CD4-positive, alpha-beta T cell treated with Interleukin-2 at 100 ng/mL for 4 hours (primary cell): ENCODE measurements at places on chromosomes 5 and 9.
A peak's percentile ranks its signal among the peaks of the same experiment; 100 is the strongest.

DNA sequence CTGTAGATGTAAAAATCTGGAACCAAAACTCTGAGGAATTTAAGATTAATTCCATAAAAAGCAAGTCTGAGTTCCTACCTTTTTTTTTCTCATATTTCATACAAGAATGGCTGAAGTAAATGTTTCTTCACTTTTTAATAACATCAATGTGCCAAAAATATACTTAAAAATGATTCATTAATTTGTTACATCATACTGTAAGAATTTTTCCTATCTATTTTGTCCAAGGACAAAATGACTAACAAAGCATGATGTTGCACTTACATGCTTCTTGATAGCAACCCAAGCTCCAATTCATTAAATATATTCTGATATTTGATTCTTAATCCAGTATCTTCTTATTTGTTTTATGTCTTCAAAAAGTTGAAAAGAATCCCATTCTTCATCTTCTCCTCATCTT lies 988.3 kb downstream of the TLE1 start:
- DNase-seq, result no peak

DNA sequence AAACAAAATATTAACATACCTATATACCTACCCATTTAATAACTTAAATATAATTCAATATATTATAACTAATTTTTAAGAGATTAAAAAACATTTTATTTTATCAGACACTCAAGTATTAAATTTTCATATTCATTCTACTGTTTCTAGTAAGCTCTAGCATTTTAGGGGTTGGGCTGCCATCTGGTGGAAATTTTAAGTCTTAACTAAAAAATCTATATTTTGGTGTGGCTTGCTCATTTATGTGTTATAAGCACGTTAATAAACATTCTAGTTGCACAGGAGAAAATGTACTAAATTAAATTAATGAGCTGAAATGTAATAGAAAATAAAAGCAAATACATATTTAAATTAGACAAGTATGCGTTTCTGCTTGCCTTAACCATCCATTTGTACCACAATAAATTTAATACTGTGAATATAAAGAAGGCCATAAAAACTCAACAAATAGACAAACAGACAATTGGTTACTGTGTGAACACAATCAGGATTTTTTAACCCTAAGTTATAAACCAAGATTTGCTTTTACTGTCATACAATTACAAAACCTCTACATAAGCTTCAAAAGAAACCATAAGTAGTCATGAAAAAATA lies 1728.3 kb upstream of the CDH9 start:
- DNase-seq, result no peak

- no peak for DNase-seq
Observed at GRCh38 chr5:101626572-101626971, 669.5 kb downstream of the SLCO4C1 start.

DNA sequence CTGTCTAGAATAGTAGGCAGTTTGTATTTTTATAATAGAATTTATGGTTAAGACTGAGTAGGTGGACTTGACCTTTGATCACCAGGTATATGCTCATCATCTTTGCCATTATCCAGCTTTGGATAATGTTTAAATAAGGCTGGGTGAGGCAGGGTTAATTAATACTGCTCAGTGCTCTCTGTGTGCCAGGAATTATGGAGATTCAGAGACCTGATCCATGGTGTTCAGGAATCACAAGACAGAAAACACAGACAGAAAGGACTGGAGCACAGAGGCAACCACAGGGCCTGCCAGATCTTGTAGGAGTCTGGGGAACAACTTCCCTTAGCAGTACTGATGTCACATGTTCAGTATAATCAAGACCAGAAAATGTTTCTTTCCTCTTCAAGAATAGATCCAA lies 186.3 kb upstream of the ADCY2 start:
- no peak for DNase-seq

- DNase-seq, result no peak
Observed at GRCh38 chr5:10684303-10685086, 76.5 kb downstream of the DAP start.

DNA sequence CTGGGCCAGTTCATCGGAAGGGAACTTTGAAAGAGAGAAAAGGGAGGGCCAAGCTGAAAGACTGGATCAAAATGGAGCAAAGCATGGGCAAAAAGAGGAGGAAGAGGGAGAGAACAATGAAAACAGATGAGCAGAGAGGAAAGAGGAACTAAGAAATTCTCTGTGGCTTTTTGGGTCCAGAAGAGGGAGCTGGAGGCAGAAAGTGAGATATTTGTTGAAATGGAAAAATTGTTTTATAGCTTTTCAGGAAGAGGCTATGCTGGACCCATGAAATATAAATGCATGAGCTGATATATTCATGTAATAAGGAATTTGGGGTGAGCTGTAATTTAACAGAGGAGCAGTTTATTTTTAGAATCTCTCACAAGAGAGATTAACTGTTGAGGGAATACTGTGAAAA lies 457.3 kb downstream of the DMAC1 start:
- DNase-seq, result no peak

DNA sequence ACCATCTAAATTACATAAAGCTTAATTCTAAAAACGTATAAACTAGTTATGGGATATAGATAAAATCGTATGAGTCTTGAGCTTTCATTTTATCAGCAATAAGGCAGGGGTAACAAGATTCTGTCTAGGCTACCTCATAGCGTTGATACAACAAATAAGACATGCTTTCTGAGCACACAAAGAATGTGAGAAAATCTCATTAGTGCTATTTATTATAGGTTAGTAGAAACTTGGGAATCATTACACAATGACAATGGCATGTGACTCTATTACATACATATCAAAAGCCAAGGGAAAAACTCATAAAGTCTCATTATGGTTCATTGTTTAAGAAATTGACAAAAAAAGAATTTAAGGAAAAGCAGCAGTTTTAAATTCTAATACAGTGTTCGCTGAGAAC lies 448.6 kb downstream of the PLK2 start:
- no peak for DNase-seq

- no peak for DNase-seq
Observed at GRCh38 chr5:93294199-93294598, 286.8 kb downstream of the NR2F1-AS1 start.

- no peak for DNase-seq
Observed at GRCh38 chr9:97994703-97995102, 11.6 kb downstream of the ANP32B start.

DNA sequence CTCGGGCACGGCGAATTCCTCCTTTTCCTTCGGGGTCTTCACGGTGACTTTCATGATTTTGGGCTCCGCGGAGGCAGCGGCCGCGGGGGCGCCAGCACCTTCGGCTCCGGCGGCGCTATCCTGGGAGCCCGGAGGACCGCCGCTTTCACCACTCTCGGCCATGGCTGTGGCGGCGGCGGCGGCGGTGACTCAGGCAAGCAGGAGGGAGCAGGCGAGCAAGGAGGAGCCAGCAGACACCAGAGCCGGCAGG lies 315 bp downstream of the UBQLN1 start:
- no peak for DNase-seq

DNA sequence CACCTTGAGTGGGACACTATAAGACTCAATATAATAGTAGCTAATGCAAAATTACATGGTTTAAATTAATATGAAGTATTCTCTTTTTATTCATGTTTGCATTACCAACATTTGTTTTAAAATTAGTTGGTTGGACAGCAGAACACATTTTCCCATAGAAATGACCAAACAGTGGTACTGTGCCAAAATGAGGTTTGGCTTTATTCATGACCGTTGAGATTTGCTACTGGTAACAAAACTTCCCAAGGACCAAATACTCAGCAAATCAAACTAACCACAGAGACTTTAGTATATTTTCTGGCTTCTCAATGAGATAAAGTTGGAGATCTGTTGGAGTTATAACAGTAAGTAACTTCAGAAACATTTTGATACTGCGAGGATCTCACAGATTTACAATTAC lies 637.8 kb upstream of the MEF2C start:
- DNase-seq, result no peak

- DNase-seq, result peak; percentile 38
Observed at GRCh38 chr5:40653221-40654022, 26.3 kb upstream of the PTGER4 start.

- DNase-seq, result no peak
Observed at GRCh38 chr5:5795074-5795771, 372.7 kb downstream of the ICE1 start.

GRCh38 chr5:1103093-1103492 lies 8.8 kb downstream of the SLC12A7 start:
- DNase-seq, result no peak

- DNase-seq, result no peak
Observed at GRCh38 chr9:75229605-75230332, 141.5 kb downstream of the OSTF1 start.

- no peak for DNase-seq
Observed at GRCh38 chr9:133355881-133356357, 368 bp downstream of the SURF1 start.

GRCh38 chr5:115785381-115786065 lies 30.9 kb downstream of the CDO1 start:
- no peak for DNase-seq

GRCh38 chr9:71680189-71680980 lies 87.9 kb downstream of the CEMIP2 start:
- DNase-seq, result no peak

DNA sequence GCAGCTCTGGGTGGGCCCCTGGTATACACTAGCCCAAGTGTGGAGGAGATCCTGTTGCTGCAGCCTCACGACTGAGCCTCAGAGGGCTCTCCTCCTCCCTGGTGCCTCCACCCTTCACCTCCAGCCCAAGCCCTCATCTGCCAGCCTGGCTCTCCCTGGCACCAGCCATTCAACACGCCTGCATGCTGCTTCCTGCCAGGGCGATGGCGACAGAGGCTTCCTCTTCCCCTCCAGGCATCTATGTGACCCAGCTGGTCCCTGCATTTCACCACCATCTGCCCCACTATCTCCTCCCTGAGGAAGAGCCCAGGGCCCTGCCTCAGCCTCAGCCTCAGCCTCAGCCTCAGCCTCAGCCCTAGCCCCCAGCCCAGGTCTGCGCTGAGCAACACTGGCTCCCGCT lies 54.8 kb upstream of the ANGPTL2 start:
- DNase-seq, result no peak

DNA sequence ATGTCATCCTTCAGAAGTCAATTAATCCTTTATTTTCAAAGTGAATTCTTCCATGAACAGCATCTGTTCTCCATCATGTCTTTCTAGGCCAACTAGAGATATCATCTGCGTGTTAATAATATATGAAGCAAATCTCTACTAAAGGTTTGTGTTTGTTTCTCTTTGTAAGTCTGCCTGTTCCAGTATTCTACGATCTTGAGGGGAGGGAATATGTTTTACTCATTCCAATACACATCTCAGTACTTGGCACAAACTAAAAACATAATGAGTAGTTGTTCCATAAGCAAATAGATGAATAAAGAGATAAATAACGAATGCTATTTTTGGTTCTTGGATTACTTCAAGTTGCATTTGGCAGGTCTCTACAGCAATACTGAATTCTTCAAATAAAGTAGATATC lies 470.7 kb upstream of the GRIN3A start:
- DNase-seq, result no peak

DNA sequence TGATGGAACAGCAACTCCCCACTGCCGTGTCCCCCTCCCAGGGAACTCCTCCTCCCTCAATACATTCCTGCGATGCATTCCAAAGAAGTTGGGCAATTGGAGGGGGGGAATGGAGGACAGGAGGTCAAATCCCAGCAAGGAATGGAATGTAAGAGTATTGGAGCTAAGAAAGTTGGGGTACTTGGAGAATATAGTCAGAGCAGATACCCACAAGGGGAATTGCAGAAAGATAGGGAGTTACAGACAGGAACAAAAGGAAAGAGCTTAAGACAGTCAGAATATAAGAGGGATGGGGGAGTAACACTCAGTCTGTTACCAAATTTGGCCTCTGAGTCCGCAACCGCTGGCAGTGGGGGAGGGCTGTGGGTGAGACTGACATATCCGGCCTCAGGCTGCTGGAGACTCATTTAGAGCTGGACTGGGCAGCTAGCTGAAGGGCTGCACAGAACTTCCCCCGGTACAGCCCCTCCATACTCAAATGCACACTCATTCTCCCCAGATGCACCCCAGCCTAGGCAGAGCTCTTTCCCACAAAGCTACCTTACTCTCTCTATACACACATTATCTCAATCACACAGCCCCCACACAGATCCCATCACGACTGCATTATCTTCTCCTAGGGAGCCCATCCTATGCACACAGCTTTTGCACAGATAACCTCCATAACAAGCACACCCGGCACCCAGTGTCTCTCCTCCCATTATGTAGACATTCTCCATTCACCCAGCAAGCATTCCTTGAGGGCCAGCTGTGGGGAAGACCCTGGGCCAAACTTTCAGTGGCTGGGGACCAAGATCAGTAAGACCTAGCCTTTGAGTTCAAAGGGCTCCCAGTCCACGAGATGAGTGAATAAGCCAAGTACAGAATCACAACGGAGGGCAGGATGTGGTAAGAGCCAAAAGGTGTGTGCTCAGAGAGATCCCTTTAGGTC lies 3.7 kb downstream of the TLN1 start:
- peak; percentile 46 for DNase-seq

GRCh38 chr9:79567671-79568098 lies 4.1 kb upstream of the TLE4 start:
- DNase-seq, result no peak

GRCh38 chr9:26341545-26341944 lies 551.1 kb downstream of the CAAP1 start:
- DNase-seq, result no peak

DNA sequence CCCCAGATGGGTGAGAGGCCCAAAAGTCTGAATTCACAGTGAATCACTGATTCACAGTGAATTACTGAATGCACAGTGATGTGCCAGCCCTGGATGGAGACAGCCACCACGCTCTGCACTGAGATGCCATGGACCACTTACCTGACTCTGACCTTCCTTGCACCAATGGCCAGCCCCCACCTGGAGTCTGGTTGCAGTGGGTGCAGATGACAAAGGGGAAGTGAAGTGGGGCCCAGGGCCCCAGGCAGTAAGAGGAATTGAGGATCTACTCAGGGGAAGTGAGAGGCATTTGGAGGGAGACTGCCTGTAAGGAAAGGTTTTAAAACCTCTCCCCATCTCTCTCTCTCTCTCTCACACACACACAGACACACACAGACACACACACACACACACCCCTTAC lies 412.1 kb downstream of the CYLC2 start:
- DNase-seq, result no peak

DNA sequence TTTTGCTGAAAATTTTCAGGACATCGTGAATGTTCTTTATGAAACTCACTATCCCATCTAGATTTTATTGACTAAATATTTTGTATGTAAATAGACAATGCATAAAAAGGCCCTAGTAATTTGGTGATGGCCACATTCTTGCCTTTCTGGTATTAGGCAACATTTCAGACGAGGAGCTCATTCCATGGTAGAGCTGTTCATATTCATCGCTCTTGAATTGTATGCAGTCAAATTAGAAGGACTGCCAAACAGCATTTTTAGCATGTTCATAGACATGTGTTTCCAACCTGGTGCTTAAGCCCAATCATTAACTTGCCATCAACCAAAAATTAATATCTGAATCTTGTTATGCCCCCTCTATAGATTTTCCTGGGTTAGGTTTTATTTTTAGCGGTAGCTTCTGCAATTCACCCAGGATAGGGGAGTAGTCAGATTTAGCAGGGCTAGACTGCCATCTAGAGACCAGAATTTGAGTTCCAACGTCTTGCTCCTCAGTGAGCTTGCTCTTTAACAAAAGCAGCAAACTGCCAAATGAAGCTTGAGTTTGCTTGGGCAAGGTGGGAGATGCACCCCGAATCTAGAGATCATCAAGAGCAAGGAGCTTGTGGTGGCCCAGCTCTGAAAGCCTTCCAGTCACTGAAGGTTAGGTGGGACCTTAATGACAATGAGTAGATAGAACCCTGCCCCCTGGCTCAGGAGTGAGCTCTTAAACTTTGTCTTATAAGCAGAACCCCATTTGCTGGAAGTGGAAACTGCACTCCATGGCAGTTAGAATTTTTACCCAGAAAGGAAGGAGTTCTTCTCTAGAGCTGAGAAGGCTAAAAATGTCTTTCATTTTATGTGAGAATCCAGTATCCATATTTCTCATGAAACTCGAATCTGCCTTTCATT lies 456.2 kb downstream of the RASEF start:
- no peak for DNase-seq
